ENCODE measurements at places on chromosomes 13 and 19. TPM values are rescaled to one million over a fixed set of nuclear protein-coding genes. Genes with fewer than 3 reads are reported as not detected.

CDADC1 gene
- total RNA-seq, result 5.1 TPM

SLC7A10 gene
- total RNA-seq, result not detected

TPTE2 gene
- total RNA-seq, result not detected

GTF2F2 gene
- 13.7 TPM for total RNA-seq

TTYH1 gene
- total RNA-seq, result 0.35 TPM

OR4F17 gene
- total RNA-seq, result not detected

BRSK1 gene
- total RNA-seq, result 3.6 TPM

PLA2G4C gene
- total RNA-seq, result 7.6 TPM

GPR12 gene
- total RNA-seq, result not detected

KDELR1 gene
- total RNA-seq, result 106 TPM

CFD gene
- 230 TPM for total RNA-seq
